ENCODE measurements at places on chromosomes 5 and 9.

- DNase-seq, result no peak
Measured at GRCh38 chr5:84688566-84688965, 303.9 kb upstream of the EDIL3 start.

DNA sequence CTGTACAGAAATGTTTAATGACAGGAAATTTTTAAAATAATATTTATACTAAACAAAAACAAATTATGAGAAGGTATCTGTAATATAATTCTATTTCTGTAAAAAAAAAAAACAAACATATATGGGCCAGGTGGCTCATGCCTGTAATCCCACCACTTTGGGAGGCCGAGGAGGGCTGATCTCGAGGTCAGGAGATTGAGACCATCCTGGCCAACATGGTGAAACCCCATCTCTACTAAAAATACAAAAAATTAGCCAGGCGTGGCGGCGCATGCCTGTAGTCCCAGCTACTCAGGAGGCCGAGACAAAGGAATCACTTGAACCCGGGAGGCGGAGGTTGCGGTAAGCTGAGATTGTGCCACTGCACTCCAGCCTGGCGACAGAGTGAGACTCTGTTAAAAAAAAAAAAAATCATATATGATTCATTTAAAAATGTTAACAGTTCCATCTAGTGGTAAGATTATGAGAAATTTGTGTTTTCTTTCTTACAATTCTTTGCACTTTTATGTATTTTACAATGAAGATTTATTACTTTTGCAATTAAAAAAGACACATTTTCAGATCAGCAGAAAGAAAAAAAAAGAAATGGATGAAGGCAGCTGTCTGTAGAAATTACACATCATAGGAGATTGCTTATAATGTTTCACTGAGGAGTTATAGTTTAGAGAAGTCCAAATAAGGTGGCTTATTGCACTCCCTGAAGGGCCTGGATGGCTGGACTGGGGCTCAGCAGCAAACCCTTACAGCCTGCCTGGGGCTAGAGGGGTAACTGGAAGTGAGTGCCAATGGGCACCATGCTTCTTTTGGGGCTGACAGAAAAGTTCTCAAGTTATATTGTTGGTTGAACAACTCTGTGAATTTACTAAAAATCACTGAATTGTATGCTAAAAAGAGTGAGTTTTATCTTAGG lies 20.3 kb downstream of the C9orf153 start:
- peak; percentile 41 for DNase-seq

DNA sequence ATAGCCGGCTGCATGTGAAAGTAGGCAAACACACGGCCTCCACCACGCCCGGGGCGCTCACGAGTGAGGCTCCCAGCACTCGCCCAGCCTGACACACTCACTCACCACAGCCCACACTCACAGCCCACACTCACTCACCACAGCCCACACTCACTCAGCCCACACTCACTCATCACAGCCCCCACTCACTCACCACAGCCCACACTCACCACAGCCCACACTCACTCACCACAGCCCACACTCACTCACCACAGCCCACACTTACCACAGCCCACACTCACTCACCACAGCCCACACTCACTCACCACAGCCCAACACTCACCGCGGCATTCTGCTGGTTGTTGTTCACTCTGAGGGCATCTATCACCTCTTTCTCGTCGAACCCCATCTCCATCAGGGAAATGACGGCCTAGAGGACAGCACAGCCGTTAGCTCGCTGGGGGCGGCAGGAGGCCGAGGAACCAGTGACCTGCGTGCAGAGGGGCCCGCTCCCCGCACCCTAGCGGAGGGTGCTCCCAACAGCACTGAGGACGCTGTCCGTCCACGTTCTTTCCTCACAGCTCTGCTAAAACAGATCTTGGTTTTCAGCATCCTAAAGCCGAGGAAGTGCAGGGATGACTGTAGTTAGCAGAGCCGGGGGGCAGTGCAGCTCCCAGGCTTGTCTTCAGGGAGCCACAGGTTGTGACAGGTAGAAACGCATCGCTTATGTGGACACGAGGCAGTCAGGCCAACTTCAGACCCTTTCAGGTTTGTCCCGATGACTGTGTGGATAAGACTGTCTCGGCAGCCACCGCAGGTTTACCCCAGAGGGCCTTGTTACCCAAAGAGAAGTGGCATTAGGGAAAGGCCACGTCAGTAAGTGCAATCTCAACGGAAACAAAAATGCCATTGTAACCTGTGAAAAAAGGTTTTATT lies 21.6 kb downstream of the UBAC1 start:
- no peak for DNase-seq

- no peak for DNase-seq
Measured at GRCh38 chr9:34582787-34583186, 6.7 kb downstream of the CNTFR start.

DNA sequence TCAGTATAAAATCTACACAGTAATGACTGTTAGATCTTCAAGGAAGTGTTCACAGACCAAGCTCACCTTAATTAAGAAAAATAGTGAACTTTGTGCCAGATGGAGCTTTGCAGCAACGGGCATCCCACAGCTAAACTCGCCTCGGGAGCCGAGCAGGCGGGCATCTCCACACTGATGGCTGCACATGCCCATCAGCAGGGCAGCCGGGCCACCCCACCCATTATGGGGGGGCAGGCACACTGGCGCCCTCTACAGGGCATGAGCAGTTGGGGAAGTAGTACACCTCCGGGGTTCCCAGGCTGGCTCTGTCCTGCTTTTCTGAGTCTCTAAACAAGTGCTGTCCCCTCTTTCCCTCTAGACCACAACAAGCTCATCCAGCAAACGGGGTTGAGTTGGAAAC lies 21.6 kb downstream of the ANKS6 start:
- DNase-seq, result no peak

DNA sequence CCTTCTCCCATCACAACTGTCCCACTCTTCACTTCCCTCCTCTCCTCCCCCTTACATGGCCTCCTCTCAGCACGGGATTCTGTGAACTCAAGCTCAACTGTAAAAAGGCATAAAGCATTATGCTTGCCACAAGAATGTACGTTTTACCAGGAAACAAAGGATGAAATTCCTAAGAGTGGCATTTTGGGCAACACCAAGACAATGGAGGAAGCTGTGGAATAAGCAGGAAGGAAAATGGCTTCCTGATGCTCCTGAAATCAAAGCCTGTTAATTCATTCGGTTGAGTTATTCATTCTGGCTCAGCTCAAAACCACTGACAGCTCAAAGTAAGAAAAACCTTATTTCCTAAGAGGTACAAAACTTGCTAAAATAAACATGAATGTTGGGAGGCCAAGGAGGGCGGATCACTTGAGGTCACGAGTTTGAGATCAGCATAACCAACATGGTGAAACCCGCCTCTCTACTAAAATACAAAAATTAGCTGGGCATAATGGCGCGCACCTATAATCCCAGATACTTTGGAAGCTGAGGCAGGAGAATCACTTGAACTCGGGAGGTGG lies 40.8 kb upstream of the DMRT1 start:
- no peak for DNase-seq

DNA sequence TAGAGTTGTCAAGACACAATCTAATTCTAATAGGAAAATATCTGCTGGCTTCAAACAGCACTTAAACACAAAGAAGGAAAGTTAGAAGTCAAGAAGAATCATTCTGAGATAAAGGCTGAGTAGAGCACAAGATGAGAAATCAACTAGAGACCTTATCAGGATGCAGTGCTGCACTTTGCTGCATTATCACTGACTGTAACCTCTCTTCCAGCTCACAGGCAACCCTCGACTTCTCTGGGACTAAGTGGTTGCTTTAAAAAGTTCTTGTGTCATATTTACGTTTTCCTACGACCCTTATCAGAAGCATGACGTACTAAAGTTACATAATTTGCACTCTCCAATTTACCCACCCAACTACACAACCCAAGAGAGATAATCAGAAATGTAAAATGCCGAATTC lies 176.1 kb downstream of the MLLT3 start:
- no peak for DNase-seq

Measured in Kasumi-1 (cell line).